ENCODE measurements at places on chromosomes 13 and 19. TPM values are rescaled to one million over a fixed set of nuclear protein-coding genes. Genes with fewer than 3 reads are reported as not detected.

- DNase-seq = no peak
These were observed 42.2 kb upstream of the HNRNPA1L2 start for GRCh38 chr13:52599848-52600603.

DNA sequence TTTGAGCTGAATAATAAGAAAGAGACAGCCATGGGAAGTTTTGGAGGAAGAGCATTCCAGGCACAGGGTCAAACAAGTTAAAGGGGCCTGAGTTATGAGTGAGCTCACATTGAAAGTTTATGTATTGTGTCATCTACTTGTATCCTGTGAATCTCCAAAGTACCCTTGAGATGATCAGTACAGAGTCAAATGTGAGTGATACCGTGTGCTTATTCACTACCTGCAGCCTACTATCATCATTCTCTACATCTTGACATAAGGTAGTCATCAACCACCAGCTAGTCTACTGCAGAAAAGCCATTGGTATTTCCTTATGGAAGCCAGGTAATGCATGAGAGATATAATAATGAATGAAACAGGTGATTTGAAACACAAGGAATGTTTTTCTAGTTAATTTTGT, 3.0 kb upstream of the KCTD12 start:
- no peak for DNase-seq

The LILRB4 gene
- total RNA-seq = 43.7 TPM

- DNase-seq = no peak
These were observed 52.2 kb downstream of the IRS2 start for GRCh38 chr13:109734002-109734785.

DNA sequence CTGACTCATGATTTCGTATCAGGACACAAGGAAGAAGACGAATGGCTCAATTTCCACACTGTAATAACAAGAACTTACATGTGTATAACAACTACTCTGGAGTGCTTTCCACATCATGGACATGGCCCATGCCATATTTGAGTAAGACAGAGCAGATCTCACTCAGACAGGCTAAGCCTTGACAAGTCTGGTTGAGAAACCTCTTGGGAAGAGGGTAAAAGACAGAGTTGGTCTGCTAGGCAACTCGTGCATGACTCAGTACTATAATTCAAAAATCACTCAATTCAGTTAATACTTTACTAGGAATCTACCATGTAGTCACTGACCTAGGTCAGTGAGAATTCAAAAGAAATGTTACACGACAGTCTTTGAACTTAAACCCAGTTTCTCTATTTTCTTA, 5.7 kb upstream of the THSD1 start:
- DNase-seq = no peak

The MEIOSIN gene
- total RNA-seq = not detected

DNA sequence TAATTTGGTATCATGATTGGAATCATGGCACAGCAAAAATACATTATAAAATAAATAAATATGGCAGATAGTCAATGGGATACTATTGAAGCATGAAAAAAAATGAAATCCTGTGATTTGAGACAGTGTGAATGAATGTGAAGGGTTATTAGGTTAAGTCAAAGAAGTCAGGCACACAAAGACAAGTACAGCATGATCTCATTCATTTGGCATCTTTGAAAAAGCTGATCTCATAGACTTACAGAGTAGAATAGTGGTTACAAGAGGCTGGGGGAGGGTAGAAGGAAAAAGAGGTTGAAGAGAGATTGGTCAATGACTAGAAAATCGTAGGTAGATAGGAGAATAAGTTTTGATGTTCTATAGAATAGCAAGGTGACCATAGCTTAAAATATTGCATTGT, 295.1 kb upstream of the SLITRK5 start:
- DNase-seq = no peak

- DNase-seq = no peak
These were observed 223.5 kb upstream of the MAB21L1 start for GRCh38 chr13:35699825-35700510.

The CAMSAP3 gene
- 25.6 TPM for total RNA-seq

DNA sequence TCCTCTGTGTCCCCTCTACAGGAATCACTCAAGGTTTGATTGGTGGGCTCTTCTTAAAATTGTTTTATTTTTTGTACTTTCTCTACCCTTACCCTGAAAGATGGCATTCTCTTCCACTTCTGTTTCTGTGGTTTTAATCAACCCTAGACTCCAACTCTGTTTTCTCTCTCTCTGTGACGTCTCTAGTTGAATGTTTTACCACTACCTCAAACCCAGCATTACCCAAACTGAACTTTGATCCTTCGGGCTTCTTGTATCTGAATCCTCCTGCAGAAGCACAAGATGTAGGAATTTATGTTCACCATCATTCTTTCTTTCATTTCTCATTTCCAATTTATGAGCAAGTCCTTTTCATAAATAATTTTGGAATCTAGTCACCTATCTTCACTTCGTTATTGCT, 39.9 kb downstream of the PCCA start:
- no peak for DNase-seq

The ZNF415 gene
- total RNA-seq = 4.0 TPM

DNA sequence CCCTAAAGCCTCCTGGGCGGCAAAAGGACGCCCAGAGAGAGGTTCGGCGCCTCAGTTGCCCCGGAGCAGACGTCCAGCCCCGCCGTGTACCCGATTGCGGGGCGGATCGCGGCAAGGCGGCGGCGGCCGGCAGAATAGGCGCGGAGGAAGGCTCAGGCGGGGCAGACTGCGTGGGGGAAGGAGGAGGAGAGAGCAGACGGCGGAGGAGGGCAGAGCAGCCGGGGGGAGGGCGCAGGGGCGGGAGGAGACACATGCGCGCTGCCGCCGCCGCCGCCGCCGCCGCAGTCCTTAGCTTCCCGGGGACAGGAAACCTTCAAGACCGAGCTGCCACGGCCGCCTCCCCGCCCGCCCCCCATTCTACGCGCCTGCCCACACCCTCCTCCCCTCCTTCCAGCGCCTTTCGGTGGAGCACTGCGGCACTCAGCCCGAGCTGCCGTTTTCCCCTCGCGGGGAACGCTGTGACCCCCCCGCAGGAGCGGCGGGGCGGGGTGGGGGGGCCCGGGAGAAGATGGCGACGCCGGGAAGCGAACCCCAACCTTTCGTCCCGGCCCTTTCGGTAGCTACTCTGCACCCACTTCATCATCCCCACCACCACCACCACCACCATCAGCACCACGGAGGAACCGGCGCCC, at the start of gene LRCH1:
TSS of gene LRCH1 (plus strand) at position 282 of the 632 bp plus-strand sequence. CDS start at position 509, 227 bp downstream.
- peak; percentile 93 for DNase-seq

The MTUS2 gene
- total RNA-seq = 0.21 TPM

- no peak for DNase-seq
These were observed 676.1 kb upstream of the KLHL1 start for GRCh38 chr13:70784207-70784989.

DNA sequence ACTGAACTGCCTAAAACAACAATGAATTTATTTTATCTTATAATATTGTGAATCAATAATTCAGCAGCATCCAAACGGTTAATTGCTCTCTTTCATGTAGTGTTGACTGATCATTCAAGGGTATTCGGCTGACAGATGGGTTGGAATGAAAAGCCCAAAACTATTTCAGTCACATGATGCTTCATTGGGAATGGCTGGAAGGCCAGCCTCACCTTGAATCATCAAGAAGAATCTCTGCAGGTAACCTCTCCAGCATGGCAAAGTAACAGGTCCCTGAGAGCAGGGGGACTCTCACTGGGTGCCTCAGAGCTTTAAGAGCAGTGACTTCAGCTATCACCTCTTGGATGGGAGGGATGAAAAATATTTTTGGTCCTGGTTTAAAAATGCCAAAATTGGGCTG, 1395.7 kb downstream of the OLFM4 start:
- DNase-seq = no peak

The SLITRK6 gene
- 5.1 TPM for total RNA-seq

- no peak for DNase-seq
These were observed 75.7 kb downstream of the ZNF100 start for GRCh38 chr19:21691661-21692060.

DNA sequence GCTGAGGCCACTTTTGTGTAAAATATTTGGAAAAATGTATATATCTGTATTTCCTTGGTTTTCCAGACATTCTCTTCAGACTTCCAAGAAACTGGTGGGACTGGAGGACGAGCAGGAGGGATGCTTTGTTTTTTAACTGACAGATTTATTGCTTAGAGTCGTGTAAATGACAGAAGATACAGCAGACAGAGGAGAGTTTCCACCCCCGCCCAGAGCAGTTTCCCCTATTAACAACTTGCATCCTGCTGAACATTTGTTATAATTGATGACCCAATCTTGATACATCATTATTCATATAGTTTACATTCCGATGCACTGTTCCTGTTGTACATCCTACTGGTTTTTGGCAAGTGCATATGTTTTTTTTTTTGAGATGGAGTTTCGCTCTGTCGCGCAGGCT, 7.1 kb upstream of the DOCK6 start:
- DNase-seq = no peak

- no peak for DNase-seq
These were observed 28.6 kb downstream of the ZNF557 start for GRCh38 chr19:7098096-7098495.

The EIF3K gene
- total RNA-seq = 229 TPM

- DNase-seq = no peak
These were observed 7.9 kb upstream of the NEK5 start for GRCh38 chr13:52136763-52137162.

The IL17D gene
- total RNA-seq = 1.5 TPM

The IRS2 gene
- 34.0 TPM for total RNA-seq

GRCh38 chr19:41930322-41930722, 2.1 kb upstream of the ERFL start:
- DNase-seq = no peak

The LRRC63 gene
- total RNA-seq = 1.7 TPM

GRCh38 chr19:11483366-11484111, 2.7 kb upstream of the ELAVL3 start:
- DNase-seq = no peak

- no peak for DNase-seq
These were observed 10.1 kb upstream of the ACER1 start for GRCh38 chr19:6343462-6343861.

DNA sequence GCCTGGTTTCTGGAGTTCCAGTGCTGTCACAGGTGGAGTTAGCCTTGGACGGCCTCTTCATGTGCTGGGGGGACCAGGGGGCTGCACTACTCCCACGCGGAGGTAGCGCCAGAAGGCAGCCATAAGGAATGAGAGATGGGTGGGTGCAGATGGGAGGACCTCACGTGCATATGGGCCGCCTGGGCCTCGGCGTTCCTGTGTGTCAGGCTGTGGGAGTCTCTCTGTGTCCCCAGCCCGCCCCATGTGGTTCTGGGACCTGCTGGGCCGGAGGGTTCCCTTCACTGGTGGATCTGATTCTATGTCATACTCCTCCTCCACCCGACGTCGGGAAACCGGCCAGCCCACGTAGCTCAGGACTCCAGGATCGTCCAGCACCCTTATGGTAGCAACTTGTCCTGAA, 149.0 kb upstream of the SOX1 start:
- DNase-seq = no peak

GRCh38 chr13:83882606-83882959, 309 bp upstream of the SLITRK1 start:
- no peak for DNase-seq

GRCh38 chr19:5012688-5013457, 44.0 kb downstream of the KDM4B start:
- no peak for DNase-seq

- no peak for DNase-seq
These were observed 194.2 kb downstream of the POU4F1 start for GRCh38 chr13:78409172-78409571.

DNA sequence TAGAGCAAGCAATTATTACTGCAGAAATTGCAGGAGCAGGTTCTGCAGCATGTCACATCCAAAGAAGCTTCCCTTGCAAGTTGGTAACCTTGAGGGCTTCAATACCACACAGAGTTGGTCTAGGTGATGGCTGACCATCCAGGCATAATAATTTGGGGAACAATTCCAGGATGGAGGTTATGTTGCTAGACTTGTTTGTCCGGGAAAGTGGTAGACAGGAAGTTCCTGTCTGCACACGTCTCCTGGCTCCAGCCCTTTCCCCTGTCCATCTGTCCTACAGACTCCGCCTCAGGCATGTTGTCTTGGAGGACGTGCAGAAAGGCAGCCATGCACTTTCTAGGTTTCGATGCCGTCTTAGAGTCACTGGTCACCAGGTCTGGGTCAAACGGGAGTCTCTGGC, 26.0 kb downstream of the DPRX start:
- no peak for DNase-seq

GRCh38 chr19:42271045-42271419, 2.0 kb downstream of the CIC start:
- no peak for DNase-seq

The TIMM50 gene
- total RNA-seq = 44.0 TPM
